ENCODE measurements at places on chromosomes 3 and 15.
A peak's percentile ranks its signal among the peaks of the same experiment; 100 is the strongest.

DNA sequence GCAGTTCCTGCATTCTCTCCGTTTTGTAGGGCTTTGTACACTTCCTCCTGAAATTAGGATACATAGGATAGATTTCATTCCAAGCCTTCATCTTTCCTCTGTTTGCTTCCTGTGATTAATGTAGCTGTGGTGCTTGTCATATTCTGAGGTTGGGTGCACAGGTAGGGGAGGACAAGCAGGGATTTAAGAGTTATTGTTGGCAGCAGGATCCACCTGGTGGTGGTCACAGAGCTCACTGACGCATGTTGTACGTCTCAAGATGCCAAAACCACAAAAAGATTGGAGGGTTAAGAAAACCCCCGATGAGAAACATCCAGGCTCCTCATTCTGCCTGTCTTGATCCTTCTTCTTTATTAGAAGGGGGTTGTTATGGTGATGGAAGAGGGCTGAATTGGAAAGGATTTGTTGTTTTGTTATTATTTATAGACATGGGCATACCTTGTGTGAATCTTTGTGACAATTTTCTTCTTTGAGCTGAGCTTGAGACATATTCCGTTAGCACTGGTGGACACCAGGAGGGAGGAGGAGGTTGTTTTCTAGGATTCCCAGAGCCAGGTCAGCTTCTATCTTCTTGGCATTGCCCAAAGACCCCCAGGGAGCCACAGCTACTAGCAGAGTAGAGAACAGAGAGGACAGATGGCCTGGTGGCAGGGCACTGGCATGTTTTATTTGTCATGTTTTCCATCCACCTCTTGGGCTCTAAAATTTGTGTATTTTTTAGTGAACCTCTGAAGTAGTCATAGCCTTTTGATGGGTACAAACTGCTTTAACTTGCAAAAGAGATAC, 57.7 kb upstream of the LARS2 start:
- no peak for DNase-seq

GRCh38 chr3:131233900-131234668, 147.5 kb upstream of the NUDT16 start:
- DNase-seq = no peak

DNA sequence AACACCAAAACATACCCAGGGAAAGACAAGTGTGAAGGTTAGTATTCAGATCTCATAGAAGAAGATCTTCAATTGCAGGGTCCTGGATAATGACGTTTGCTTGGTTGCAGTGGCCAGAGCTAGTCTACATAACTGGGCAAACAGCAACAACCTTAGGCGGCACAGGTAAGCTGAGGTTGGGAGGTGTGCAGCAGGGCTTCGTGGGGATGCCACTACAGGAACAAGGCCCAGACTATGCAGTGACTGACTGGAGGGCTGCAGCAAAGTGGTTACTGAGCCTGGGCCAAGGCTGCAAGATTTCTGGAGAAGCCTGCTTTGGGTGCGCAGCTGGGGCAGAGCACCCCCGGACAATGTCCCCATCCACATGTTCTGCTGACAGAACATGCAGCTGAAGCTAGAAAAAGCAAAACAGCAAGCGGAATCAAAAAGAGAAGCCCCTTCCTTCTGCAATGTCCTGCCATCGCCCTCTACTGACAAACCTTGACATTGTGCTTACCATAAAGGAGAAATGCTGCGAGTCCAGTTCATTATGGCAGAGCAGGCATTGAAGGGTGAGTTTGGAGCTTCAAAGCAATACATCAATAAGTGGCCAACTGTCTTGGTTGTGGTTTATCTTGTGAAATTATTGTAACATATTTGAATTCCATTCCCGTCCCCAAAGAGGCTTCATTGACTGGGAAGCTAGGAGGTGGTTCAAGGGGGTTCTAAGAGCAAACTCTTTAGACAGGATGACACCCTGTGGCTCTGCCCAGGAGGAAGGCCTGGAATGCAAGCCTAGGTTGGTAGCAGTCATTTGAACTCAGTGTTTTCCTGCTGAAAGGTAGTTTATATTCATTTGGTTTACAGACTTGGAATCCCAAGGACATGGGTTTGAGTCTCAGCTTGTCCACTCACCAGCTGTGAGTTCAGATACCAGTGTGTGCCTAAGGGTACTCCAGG, 217.0 kb downstream of the PDCD6IP start:
- peak; percentile 29 for DNase-seq

DNA sequence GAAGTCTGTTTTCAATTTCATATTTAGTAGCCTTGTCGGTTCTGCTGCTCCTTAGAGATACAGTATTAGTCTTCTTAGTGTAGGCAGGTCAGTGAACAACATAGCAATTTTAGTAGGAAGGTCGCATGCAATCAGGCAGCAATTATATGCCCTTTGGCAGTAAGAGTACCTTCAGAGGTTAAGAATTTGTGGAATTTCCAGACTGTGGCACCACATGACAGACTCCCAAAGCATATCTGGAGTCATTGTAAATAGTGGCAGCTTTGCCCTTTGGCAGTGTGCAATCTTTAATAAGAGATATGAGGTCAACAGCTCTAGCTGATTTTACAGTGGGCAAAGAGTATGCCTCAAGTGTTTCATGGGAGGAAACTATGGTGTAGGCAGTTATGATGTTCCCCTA, 1532.5 kb upstream of the CADM2 start:
- DNase-seq = no peak

DNA sequence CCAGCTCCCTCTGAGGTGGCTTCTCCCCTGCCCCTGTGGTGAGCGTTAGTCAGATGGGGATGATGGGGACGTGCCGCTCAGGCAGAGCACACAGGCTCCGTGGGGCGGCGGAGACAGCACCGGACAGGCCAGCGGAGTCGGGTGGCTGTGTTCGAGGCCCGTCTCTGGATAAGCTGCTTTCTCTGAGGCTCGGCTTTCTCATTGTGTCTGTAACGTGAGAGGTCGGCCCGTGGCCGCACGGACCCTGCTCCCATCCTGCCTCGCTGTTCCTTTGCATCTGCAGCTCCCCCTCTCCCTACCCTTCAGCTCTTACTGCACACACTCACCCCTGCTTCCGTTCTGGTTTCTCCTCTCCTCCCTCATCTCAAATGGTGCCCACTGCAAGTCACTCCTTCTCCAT, 62.5 kb downstream of the FAM43A start:
- no peak for DNase-seq

GRCh38 chr3:197311591-197311990, 13.2 kb upstream of the DLG1 start:
- DNase-seq = no peak

- peak; percentile 99 for DNase-seq
Measured at GRCh38 chr15:45402162-45402954, 24.0 kb upstream of the GATM start.

DNA sequence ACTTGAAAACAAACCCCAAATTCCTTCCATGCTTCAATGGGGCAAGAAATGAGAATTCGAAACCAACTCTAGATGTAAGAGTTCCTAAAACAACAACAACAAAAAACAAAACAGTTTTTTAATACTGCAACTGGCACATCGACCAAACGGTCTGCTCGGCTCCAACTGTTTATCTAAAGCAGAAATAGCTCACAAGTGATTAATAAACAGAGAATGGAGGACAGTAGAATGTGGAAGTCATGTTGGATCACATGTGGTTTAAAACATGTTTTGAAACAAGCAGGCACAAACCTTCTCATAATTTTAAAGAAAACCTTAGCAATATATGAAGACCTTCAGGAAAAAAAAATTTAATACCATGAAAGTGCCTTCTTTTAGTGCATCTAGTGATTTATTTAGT, 55.1 kb downstream of the SETMAR start:
- no peak for DNase-seq

GRCh38 chr3:139519998-139520737, 19.4 kb downstream of the RBP1 start:
- DNase-seq = peak; percentile 46

GRCh38 chr15:69661871-69662644, 209.4 kb downstream of the RPLP1 start:
- no peak for DNase-seq

DNA sequence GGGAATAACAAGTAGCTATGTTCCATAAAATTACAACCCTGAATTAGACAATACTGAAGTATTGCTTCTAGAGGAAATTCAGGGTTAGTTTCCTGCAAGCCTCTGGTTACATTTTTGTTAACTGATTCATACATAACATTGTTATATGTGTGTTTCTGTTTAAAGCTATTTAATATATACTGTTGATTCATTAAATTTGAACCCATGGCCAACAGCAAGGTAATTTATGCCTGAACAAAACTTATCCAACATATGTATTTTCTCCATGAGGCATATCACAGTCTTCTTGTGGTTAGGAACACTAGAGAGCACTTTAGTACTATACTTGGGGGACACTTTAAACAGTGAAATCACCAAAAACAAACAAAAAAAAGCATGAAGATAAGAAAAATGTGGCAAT, 47.7 kb upstream of the PTX3 start:
- DNase-seq = no peak

- peak; percentile 4 for DNase-seq
Measured at GRCh38 chr3:12729051-12729651, 29.9 kb downstream of the TMEM40 start.

DNA sequence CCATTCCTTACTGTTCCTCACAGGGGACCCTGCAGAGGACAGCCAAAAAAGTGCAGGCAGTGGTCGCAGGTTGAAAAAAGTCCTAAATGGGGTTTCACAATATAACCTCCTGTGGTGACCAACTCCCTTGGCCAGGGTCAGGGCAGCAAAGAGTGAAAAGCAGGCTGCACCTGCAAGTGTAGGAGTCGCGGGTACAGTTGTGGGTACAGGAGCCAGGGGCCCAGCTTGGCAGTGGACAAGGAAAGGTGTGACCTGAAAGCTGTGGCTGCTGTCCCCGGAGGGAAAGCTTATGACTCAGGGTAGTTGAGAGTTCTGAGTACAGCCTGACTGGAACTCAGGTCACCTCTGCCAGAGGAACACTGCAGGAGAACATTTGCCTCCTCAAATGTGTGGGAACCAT, 1114.1 kb downstream of the ROBO2 start:
- DNase-seq = no peak

GRCh38 chr3:142787719-142788118, 63.9 kb downstream of the TRPC1 start:
- DNase-seq = peak; percentile 60

DNA sequence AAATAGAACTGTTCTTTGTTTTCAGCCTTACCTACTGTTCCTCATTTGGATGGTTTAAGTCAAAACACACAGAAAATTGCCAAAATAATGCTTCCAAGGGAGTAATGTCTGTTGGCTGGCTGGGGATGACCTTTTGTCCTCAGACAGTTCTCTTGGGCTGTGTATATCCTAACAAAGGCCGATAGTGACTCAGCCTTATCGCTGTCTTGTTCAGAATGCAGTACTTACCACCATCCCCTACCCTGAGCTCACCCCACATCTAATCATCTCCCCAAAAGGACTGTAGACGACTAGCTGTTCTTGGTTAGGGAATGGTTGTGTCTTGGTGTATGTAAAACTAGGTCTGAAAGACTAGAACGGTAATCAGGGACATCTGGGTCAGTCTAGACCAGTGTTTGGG, 35.0 kb downstream of the RAB11A start:
- no peak for DNase-seq

- DNase-seq = no peak
Measured at GRCh38 chr3:99678896-99679295, 40.5 kb downstream of the COL8A1 start.

- peak; percentile 5 for DNase-seq
Measured at GRCh38 chr3:99562138-99562537, 76.3 kb upstream of the COL8A1 start.
